ENCODE measurements at places on chromosomes 3 and 15. TPM values are rescaled to one million over a fixed set of nuclear protein-coding genes. Genes with fewer than 3 reads are reported as not detected.

DNA sequence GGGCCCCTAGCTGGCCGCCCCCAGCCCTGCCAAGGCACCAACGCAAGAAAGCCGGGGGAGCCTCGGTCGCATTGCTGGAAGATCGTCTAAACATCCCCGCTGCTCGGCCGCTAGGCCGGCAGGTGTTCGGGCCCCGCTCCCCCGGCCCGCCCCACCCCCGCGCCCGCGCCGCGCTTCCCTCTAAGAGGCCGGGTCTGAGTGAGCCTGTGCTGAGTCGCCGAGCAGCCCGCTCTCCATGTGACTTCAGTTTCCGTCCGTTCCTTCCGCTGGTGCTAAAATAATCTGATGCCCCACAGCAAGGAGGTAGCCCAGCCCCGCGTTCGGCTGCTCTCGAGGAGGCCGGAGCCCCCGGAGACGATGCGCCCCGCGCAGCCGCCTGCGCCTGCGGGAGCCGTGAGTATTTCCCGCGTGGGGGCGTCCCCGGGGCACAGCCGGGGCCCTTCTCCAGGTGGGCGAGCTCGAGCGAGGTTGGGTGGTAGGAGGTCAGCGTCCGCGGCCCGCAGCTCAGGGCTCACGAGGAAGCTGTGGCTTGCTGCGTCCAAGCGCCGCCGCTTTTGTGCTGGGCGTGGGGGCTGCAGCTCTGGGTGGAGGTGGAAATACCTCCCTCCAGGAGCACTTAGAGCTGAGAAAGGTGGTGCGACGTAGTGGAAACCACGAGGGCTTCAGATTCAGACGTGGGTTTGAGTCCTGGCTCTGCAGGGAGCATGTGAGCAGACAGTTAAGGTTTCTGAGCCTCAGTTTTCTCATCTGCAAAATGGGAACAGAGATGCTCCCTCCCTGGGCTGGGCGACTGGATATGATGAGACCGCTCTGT is at the start of gene NRROS:
TSS of gene NRROS (plus strand) at position 212 of the 814 bp plus-strand sequence. CDS start 14,846 bp downstream, outside the sequence.
- DNase-seq = no peak

- DNase-seq = no peak
Observed at GRCh38 chr15:63244399-63244798, 33.0 kb upstream of the APH1B start.

GRCh38 chr3:171936191-171936841 is 93.2 kb downstream of the TMEM212 start:
- peak; percentile 51 for DNase-seq

Gene CACNA2D2
- total RNA-seq = not detected

DNA sequence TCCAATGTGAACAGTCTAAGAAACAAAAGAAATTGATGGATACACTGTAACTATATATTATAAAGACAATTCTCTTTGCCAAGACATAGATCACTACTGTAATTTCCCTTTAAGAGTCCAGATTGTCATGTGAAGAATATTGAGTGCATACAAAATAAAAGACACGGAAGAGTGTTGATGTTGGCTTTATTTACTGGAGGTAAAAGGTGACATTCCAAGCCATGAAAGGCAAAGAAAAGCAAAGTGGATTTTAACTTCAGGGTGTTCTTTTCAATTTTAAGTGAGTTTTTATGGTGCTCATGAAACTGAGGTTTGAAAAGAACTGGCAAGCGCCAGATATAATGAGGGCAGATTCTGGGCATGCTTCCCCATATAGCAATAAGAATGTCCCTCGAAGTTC is 529.3 kb downstream of the MECOM start:
- DNase-seq = no peak

Gene CCNDBP1
- total RNA-seq = 66.8 TPM

Gene EEF1AKMT4
- total RNA-seq = 5.6 TPM

DNA sequence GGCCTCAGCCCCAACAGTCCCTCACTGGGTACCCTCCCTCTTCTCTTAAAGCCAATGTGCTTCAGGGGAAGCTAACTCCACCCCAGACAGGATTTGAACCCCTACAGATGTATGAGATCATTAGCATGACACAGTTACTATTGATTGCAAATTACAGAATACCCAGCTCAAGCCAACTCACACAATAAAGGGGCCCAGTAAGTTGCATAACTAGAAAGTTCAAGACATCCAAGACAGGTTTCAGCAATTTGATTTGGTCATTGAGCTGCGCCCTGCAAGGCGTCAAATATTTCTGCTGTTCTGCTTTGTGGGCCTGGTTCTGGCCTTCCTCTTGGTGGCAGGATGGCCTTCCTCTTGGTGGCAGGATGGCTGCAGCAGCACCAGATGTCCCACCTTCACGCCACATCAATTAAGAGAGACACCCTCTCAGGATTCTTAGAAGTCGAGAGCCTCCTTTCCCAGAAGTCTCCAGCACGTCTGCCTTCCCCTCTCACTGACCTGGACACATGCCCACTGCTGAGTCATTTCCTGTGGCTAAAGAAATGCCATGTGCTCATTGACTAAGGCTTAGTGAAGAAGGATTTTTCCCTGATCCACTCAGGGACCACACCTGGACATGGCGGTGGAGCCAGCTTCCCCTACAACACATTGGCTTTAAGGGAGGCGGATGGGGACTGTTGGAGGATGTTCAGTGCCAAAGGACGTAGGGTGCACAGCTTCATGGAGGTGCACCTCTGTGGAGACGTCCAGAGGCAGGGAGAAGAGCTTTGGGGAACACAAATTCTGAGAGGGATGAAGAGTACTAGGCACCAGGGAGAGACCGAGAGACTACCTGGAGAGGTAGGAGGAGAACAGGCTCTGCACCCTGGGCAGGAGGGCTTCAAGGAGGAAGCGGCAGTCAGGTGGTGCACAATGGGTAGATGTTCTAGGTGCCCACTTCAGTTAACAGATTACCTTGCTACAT is 49.1 kb downstream of the DNASE1L3 start:
- peak; percentile 92 for DNase-seq

GRCh38 chr3:194272861-194273742 is 78.0 kb downstream of the CPN2 start:
- DNase-seq = no peak

Gene C3orf18
- 14.5 TPM for total RNA-seq

DNA sequence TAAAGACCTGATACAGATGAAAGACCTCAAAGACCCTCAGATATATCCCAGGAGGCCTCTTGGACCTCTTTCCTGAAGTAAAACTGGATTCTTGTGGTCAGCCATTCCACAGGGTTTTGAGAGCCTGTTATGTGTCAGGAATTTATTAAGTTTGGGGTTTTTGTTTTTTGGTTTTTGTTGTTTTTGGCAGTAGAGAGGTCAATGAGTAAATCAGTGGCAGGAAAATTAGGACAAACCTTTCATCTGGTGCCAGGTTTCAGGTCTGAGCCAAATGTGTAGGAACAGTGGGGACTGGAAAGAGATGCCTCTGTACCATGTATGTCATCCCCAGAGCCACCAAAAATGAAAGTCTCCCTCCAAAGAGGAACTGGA is 520.4 kb upstream of the MDFIC2 start:
- peak; percentile 50 for DNase-seq

DNA sequence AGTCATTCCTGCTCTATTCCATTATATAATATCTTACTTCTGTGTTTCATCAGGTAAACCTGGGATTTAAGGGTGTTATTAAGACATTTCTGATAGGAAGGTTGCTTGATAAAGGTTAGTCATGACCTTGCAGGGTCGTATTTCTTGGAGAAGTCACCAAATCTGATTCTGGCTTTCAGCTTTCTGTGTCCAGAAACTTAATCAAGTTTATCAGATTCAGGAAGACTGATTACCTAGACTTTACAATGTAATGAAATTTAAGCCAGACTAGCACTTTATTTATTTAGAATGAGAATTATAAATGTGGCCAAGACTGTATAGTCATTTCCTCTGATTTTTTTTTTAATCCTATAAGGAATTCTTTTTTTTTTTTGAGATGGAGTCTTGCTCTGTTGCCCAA is 81.9 kb downstream of the NEO1 start:
- DNase-seq = no peak

DNA sequence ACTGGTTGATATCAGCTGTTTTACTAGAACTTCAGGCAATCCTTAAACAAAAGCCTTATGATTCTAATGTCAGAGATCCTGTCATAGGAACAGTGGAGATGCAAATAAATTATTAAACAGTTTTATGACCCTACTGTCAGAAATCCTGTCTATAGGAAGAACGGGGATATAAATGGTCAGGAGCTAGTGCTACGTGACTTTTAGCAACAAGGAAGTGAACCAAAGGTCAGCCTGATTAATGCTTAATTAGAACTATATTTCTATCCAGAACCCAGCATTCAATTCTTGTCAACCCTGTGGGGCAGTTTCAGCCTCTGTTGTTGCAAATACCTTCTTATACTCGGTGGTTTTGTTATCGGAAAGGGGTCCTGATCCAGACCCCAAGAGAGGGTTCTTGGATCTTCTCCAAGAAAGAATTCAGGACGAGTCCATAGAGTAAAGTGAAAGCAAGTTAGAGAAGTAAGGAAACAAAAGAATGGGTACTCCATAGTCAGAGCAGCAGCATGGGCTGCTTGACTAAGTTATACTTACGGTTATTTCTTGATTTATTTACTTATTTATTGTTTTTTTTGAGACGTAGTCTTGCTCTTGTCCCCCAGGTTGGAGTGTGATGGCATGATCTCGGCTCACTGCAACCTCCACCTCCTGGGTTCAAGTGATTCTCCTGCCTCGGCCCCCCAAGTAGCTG is 59.9 kb upstream of the RNU6-1 start:
- DNase-seq = no peak

GRCh38 chr3:119978554-119979208 is 115.6 kb downstream of the GSK3B start:
- no peak for DNase-seq

Gene GYG1
- 77.5 TPM for total RNA-seq

Gene SNTN
- total RNA-seq = not detected

- peak; percentile 59 for DNase-seq
Observed at GRCh38 chr3:32184187-32184730, 54.2 kb upstream of the CMTM8 start.

DNA sequence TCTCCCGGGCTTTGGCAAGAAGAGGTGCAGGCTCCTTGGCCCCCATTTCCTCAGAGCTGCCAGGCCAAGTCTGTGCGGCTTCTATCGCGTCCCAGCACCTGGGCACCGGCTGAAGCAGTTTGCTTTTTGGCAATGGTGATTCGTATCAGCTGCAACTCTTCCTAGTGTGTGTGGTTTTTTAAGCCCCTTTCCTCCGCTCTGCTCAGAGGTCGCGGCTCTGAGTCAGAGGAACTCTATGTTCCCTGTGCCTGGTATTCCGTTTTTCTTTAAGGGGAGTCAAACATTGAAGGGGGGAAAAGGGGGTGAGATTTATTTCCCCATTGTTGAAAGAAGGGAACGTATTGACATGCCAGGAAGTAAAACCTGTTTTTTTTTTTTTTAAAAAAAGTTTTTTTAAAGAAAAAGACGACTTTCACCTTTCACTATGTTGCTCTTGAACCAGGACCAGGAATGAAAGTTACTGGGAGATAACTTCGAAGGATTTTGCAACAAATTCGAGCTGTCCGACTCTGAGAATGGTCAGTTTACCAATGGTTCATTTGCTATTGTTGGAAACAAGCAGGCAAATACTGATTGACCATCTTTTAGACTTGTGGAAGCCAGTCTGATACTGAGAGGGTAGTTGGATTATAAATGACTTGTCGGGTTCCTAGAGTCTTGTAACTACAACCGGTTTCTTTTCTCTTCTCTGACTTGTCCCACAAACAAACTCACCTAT is 1.1 kb downstream of the ARMC8 start:
- peak; percentile 48 for DNase-seq

GRCh38 chr3:180918542-180918941 is 6.1 kb downstream of the FXR1 start:
- no peak for DNase-seq

GRCh38 chr3:126153695-126154360 is 26.6 kb downstream of the ALDH1L1 start:
- DNase-seq = no peak

Gene CKMT1B
- not detected for total RNA-seq

Gene P2RY13
- not detected for total RNA-seq

Gene CYP19A1
- not detected for total RNA-seq

DNA sequence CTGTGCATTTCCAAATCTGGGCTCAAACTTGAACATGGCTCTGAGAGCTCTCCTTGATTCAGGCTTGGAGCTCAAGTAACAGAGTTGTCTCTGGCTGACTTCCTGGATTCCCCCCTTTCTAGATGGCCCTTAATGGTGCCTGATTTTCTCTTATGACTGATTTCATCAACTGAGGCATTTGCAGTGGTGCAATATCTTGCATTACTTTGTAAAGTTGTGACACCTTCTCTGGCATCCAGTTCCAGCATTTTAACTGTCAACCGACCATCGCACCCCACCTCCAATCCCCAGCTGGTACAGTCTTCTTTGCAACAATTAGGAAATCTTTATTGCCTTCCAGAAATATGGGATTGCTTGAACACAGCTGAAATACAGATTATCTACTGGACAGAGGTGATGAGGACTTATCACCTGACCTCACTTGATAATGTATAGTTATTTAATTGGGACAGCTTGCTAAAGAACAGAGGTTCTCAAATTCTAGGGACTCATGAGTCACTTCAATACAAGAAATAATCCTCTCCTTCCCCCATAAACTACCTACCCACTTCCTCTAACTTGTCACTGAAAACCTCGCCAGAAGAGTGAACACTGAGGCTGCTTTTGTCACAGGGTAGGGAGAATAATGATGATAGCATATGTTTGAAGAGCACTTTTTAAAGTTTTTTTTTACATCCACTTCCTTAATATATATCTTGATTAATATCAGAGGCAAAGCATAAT is 41.8 kb downstream of the FILIP1L start:
- DNase-seq = no peak

Gene PLSCR5
- total RNA-seq = not detected

Gene PARP6
- 21.6 TPM for total RNA-seq

Gene ZNF80
- not detected for total RNA-seq

Gene CELSR3
- 1.7 TPM for total RNA-seq

GRCh38 chr15:56248311-56248992 is 4.8 kb upstream of the RFX7 start:
- no peak for DNase-seq

DNA sequence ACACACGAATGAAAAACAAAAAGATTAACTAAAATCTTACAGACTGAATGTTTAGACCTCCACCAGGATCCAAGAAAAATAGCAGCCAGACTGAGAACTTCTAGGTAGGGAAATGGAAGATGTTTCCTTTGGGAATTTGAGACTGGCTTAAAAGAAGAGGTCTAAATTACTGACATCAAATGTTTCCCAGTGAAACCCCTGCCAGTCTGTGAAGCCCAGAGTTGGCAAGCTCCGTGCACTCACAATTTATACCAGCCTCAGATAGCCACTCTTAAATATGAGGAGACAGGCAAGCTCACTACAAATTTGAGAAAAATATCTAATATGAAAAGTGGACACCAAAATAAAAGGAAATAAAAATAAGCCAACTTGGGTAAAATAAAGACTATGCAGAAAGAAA is 700.5 kb upstream of the ZNF385D start:
- no peak for DNase-seq

DNA sequence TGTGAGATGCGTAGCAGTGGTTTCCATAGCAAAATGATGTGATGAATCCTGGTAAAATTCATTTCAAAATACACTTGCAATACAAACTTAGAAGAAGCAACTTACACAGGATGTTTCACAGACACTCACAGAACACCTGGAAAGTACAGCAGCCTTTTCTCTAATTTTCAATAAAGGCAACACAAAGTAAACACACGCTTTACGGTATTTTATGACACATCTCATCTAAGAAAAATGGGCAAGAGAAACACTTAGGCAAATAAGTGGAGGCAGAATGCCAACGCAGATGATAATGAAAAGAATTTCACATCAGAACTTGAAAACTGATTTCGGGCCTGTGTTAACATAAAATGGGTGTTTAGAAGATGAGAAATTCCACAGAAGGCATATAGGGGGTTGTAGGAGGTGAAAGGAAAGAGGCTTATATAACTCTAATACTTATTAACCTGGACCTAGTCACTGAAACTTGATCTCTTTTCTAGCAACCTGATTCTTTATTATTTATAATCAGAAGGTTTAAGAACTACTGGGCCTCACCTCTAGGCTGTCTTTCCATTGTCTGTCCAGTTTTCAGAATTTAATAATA is 25.6 kb upstream of the MAP3K13 start:
- no peak for DNase-seq

Data from HFFc6 (cell line).